ENCODE measurements at places on chromosomes 16 and 17.

DNA sequence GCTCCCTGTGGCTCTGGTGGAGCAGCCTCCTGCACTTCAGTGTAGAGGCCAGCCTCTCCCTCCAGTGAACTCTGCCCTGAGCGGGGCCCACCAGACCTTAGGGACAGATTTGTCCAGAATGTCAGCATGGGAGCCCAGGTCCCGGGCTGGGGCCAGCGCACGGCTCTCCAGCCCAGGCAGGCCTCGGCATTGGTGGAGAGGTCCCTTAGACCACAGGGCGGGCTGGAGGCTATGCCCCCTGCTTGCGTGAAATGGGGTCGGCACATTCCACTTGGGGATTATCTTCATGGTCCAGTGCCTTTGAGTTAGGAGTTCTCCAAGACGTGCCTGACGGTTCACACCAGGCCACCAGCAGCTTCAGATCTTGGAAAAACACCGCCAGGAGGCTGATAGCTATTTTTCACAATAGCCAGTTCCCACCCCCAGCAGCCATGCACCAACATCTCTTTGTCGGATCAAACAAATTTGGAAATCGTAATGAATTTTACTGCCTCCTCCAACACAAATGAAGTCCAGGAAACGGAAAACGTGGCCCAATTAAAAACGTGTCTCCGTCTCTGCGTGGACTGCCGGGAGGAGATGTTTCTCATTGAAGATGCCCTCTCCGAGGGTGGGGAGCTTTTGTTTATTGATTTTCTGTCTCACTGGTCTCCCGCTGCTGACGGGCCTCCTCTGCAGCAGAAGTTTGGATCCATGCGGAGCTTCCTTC is 110.0 kb upstream of the CIBAR2 start:
- no peak for DNase-seq

GRCh38 chr17:39643271-39643670 is 6.3 kb downstream of the STARD3 start:
- no peak for DNase-seq

GRCh38 chr16:85421338-85422195 is 191.6 kb upstream of the GSE1 start:
- DNase-seq = no peak

DNA sequence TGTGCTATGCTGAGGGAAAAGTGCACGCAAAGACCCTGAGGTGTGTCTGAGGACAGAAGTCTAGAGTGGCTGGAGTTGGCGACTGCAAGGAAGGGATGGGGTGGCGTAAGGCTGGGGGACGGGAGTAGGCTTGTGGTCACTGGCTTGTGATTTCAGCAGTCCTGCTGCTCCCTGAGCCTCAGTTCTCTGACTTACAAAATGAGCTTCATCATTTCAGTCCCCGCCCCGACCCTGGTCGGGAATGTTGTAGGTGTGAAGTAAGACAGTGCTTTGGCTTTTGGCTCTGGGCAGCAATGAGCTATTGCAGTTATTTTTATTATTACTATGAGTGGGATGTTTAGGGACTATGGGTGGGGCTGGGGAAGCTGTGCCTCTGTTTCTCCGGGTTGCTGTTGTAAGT is 8.6 kb downstream of the ADGRG1 start:
- DNase-seq = no peak

GRCh38 chr16:19703172-19703889 is 14.7 kb downstream of the KNOP1 start:
- DNase-seq = no peak

- no peak for DNase-seq
These were observed 151.8 kb downstream of the PITPNC1 start for GRCh38 chr17:67528751-67529436.

- DNase-seq = peak; percentile 28
These were observed 71.9 kb downstream of the SDR42E1 start for GRCh38 chr16:81939164-81940056.

GRCh38 chr16:58542291-58542690 is 27.0 kb downstream of the SETD6 start:
- no peak for DNase-seq

GRCh38 chr17:3015890-3016289 is 47.5 kb downstream of the OR1D5 start:
- DNase-seq = no peak

Measured in iPS DF 19.7 (cell line).